Neural crest cell (in vitro differentiated cells): ENCODE measurements at places on chromosomes 5 and 9.
A peak's percentile ranks its signal among the peaks of the same experiment; 100 is the strongest.

DNA sequence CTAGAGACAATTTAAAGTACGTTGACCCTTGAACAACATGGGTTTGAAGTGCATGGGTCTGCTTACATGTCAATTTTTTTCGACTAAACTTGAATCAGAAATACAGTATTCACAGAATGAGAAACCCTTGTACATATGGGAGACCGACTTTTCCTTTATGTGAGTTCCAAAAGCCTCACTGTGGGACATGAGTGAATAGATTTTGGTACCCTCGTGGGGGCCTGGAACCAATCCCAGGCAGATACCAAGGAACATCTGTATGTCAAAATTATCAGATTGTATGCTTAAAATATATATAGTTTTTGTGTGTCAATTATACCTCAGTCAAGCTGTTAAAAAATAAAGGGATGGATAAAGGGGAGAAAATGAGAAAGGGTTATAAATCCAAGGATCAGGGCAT lies 78.7 kb upstream of the MAN2A1 start:
- DNase-seq, result no peak

GRCh38 chr5:40551496-40552491 lies 127.9 kb upstream of the PTGER4 start:
- DNase-seq, result no peak

- no peak for DNase-seq
Observed at GRCh38 chr9:76619640-76620039, 144.6 kb upstream of the PCA3 start.

DNA sequence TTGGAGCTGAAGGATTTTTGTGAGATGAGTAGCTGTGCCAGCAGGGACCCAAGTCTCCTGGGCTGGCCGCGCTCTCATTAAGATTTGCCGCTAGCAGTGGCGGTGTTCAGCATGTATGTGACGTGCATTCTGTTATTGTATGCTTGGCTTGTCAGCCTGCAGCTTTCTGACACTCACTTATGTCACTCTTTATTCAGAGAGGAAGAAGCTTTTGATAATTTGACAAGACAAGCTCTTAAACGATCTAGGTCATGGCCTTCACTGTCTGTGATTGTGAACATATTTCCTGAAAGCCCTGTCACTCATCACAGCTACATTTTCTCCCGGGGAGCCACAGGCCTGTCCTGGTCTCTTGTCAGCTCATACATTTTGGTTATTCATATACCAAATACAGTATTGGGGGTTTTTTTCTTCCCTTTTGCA lies 98.2 kb upstream of the GRHPR start:
- peak; percentile 9 for DNase-seq

DNA sequence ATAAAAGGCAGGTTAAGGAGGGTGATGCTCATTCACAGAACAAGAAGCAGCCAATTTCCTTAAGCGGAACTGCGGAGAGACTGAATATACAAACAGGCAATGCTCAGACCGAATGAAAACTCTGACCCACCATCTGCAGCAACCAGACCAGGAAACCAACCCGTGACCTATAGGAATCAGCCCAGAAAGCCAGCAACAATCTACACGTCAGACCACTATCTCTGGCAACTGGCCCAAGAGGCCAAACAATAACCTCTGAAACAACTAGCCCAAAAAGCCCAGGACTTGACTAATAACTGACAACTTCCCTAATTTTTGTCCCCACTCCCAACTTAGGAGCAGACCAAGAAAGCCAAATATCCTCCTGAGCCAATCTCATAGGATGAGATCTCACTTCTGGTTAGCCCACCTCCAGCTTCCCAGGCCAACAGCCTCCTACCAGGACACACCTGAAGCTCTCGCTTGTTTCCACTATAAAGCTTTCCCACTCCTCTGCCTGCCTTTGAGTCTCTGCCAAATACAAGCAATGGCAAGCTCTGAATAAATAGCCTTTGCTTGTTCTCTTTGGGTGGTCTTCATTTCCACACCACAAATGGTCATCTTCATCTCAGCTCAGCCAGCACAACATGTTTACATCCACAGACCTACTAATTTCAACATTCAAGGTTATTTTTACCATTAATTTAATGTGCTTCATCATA lies 168.5 kb downstream of the HSD17B3 start:
- DNase-seq, result no peak

DNA sequence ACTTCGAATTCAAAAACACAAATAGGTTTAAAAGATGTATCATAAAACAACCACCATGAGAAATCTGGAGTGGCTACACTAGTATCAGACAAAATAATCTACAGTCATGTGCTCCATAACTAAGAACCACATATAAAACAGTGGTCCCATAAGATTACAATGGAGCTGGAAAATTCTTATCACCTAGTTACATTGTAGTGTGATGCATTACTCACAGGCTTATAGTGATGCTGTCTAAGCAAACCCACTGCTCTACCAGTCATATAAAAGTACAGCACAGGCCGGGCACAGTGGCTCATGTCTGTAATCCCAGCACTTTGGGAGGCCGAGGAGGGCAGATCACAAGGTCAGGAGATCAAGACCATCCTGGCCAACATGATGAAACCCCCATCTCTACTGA lies 160.1 kb downstream of the ROR2 start:
- no peak for DNase-seq

DNA sequence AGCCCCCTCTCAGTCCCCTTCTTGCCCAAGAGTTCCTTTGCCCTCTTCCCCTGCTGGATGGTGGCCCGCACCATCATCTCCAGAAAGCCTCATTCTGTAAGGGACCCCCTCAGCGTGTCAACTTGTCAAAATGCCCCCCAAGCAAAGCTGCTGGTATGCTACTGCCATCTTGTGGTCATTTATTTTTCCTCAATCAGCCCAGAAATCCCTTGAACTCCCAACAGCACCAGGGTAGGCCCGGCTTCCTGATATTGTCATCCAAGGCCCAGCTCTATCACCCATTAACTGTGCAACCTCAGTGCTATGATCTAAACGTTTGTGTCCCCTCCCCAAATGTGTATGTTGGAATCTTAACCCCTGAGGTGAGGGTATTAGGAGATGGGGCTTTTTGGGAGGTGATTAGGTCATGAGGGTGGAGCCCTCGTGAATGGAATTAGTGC lies 53.2 kb upstream of the FBXW11 start:
- no peak for DNase-seq

GRCh38 chr5:71836084-71836483 lies 117.0 kb downstream of the CARTPT start:
- DNase-seq, result no peak

- no peak for DNase-seq
Observed at GRCh38 chr5:74389531-74390305, 250.8 kb downstream of the ENC1 start.

- DNase-seq, result no peak
Observed at GRCh38 chr5:78661044-78661443, 12.5 kb upstream of the LHFPL2 start.

DNA sequence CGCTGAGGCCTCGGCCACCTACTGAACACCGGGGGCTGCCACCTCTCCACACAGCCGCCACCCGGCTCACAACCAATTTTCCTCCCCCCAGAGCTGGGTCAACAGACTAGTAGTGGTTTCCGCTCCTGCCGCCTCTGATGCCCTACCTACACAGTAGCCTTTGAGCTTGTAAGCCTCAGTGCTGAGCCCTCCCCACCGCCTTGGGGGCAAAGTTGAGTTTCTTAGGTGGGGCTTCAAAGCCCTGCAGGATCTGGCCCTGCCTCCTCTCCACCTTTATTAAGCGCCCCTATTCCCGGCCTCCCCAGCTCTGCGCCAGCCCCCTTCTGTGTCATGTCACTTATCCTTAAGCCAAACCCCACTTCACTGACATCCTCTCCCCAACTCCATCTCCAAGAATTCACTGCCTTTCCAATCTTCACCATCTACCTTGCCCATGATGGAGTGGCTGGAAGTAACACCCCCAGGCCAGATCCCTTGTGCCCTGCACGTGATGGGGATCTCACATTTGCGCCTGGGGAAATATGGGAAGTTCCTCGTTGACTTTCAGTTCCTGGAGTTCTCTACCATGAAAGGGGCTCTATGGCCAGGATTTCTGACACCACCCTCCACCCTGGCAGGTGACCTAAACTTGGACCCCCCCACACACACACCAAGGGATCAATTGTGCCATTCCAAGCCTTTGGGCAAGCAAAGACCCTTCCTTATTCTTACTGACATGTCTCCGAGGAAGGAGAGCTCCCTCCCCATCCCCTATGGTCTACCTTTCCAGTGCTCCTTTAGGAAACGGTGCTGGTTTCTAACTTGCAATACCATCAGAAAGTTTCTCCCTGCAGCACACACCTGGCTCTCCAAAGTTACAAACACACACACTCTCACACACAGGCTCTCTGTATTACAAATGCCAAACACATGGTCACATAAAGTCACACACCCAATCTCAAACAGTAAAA lies 2.7 kb upstream of the CNTFR start:
- no peak for DNase-seq

DNA sequence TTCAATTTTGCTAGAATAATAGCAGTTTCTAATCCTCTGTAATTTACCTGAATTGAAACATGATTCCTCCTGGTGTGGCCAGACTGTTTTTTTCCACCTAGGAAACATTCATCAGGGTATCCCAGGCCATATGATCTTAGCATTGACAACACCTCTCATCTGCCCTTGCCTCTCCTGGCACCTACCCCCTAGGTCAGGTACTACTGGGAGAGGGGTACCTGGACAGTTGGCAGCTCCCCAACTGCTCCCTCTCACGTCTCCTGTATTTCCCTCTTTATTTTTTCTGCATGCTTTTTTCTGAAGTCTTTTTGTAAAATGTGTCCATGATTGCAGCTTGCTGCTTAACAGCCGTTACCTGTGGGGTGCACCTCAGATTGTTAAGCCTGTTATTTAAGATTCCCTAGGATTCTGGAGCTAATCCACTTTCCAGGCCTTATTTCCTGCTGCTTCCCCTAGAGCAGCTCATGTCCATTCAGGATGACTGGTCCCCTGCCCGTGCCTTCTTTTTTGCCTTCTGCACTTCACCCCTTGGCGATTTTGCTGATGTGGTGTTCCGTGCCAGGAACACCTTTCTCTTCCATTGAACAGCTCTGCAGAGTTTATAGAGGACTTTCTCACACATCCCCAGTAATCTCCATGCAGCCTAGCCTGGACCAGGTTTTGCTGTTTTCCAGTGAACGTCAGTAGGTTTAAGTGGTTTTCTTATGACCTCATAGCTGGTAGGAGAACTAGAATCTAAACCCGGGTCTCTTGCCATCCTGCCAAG lies 33.6 kb downstream of the SNX30 start:
- peak; percentile 11 for DNase-seq

GRCh38 chr5:158465086-158465972 lies 606.4 kb upstream of the CLINT1 start:
- DNase-seq, result no peak
